ENCODE measurements at places on chromosomes 6 and 20.

- peak; percentile 92 for DNase-seq
These were observed 12.4 kb upstream of the HMGA1 start for GRCh38 chr6:34223956-34224940.

DNA sequence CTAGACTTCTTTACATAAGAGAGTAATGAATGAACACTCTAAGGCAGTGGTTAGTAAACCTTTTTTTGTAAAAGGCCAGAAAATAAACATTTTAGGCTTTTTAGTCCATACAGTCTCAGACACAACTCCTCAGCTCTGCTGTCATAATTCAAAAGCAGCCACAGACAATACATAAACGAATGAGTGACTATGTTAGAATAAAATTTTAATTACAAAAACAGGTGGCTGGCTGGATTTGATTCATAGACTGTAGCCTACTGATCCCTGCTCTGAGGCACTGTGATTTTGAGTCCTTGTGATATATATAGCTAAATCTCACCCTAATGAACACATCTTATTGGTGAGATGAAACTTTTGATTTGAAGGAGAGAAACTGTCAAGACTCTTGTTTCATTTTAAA lies 155.1 kb downstream of the AIG1 start:
- no peak for DNase-seq

DNA sequence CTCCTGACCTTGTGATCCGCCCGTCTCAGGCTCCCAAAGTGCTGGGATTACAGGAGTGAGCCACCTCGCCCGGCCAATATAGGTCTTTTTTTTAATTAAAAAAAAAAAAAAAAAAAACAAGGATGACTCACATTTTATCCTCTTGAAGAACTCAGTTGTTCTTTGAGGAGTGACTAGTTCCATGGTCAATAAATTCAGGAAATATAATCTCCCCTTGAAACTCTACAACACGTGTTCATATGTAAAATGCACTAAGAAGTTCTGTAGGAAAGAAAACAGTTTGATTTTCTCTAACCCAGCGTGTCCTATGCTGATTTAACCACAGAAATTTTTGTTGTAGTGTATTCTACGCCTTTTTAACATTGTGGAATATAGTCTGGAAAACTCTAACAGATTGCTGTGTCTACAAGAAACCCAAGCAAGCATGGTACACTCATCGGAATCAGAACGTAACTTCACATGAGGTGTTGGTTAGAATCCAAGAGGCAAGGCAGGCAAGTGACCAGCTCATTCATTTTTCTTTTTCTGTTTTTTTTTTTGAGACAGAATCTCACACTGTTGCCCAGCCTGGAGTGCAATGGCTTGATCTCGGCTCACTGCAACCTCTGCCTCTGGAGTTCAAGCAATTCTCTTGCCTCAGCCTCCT lies 79.0 kb upstream of the ZNF217 start:
- DNase-seq = no peak

DNA sequence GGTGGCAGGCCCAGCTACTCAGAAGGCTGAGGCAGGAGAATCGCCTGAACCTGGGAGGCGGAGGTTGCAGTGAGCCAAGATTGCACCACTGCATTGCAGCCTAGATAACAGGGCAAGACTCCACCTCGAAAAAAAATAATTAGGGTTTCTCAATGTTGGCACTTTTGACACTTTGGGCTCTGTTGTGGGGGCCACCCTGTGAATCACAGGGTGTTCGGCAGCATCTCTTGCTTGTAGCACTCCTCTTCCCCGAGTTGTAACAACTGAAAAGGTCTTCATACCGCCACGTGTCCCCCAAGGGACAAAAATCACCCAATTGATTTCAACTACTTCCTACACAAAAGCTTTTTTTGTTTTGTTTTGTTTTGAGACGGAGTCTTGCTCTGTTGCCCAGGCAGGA lies 53.2 kb upstream of the NFATC2 start:
- no peak for DNase-seq

DNA sequence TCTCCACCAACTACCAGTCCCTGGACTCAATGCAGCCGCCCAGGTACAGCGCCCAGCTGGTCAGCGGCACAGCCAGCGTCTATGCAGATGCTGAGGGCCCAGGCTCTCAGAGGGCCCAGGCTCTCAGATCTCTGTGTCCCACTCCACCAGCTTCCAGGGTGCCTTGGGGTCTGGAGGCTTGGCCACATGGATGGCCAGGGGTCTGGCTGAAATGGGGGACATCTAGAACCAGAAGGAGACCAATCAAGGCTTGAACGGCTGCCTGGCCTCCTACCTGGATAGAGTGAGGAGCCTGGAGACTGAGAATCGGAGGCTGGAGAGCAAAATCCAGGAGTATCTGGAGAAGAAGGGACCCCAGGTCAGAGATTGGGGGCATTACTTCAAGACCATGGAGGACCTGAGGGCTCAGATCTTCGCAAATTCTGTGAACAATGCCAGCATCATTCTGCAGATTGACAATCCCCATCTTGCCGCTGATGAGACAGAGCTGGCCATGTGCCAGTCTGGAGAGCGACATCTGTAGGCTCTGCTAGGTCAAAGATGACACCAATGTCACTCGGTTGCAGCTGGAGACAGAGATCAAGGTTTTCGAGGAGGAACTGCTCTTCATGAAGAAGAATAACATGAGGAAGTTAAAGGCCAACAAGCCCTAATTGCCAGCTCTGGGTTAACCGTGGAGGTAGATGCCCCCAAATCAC lies 44.1 kb upstream of the GRM4 start:
- no peak for DNase-seq

GRCh38 chr20:53869466-53870258 lies 200.7 kb downstream of the BCAS1 start:
- peak; percentile 83 for DNase-seq

GRCh38 chr20:433300-433975 lies 25.3 kb downstream of the RBCK1 start:
- DNase-seq = no peak

- no peak for DNase-seq
These were observed 7.5 kb upstream of the GLP1R start for GRCh38 chr6:39041072-39041471.

GRCh38 chr6:149278997-149279396 lies 38.5 kb upstream of the TAB2 start:
- no peak for DNase-seq

DNA sequence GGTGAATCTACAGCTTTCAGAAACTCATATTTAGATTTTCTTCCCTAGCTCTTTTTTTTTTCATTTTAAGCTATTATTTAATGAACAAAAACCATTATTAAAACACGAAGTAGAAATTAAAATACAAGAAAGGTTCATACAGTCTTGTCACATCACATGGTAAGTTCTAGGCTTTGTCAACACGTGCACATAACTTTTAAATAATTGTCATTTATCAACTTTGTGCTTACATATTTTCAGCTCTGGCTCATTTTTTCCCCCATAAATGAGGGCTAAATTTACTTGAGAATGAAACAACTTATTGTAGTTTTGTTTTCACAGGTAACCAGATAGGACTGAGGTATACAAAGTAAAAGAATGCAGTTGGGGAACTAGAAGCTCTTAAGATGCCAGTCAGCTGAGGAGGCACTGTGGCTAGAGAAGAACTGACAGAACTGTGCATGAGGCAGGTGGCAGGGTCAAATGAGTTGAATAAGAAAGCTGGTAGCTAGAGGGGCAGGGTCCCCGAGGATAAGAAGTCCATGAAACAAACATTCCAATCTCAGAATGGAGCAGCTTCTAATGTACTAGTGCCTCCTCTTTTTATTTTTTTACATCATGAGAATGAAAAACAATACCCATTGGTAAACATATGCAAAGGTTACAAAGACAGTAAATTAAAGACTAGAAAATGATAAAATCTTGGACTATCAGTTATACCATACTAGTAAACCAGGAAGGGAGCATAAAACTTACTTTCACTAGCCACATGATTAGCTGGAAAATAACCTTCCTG lies 141.5 kb downstream of the MYB start:
- no peak for DNase-seq

DNA sequence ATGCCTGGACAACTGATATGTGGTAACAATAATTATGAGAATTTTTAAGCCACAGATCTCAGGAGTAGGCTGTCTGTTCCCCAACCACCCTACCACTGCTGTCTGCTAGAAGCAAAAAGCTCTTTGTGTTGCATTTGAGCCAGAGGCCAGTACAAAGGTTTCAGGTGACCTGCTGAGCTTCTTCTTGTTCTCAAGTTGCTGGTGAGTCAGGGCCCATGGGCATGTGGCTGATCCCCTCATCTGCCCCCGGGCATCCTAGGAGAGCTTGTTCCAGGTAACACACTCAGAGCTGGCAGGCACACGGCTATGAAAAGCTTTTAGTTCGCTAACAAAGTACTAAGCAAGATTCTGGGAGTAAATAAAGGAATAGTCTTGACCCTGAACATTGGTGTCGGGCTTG lies 285.3 kb downstream of the CDC5L start:
- DNase-seq = no peak

DNA sequence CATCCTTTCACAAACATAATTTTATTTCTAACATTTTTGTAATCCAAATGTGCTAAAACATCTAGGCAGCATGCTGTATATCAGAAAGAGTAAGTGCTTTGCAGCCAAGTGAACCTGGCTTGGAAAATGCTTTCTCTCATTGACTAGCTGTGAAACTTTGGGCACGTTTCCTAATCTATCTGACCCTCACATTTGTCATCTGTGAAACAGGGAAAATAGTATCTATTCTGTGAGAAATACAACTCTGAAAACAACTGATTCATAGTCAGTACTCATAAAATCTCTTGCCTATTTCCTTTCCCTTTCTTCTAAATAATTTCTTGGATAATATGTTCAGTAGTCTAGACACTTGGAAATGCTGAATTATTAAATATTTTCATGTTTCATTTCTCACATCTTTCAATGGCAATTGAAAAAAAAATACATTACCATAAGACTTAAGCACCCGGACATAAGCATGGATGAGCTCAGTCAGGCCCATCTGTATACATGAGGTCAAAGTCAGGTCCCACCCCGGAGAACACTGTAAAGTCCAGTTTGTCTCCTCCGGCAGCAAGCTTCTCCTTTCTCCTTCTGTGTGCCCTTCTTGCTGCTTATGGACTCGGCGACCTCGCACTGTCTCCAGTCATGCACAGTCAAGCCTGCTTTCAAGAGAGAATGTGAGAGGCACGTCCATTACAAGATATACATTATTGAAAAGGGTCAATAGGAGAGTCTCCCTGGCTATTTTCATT lies 455.0 kb upstream of the SOX4 start:
- peak; percentile 61 for DNase-seq

- DNase-seq = no peak
These were observed 306.4 kb upstream of the RNF217 start for GRCh38 chr6:124655866-124656265.

GRCh38 chr20:33791959-33792597 lies 19.1 kb upstream of the CHMP4B start:
- DNase-seq = peak; percentile 52

GRCh38 chr20:16459019-16459700 lies 114.1 kb downstream of the KIF16B start:
- DNase-seq = peak; percentile 88

DNA sequence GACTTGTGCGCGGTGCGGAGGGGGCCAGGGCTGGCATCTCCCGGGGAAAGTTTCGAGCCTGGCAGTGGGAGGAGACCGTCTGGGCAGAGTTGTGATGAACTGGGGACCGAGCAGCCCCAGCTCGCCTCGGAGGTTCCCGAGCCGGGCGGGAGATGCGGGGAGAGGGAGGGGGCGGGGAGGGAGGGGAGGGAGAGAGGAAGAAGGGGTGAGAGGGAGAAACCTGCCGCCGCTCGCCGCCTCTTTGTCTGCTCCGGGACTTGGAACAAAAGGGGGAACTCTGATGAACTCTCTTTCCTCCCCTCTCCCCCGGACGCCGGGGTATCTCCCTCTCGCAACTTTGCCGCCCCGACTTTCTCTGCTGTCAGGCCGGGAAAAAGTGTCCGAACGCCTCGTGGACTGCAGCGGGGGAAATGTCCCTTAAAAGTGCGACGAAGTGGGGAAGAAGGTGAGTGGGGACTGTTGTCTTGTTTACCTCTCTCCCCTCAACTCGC lies 72.7 kb downstream of the SOX4 start:
- peak; percentile 4 for DNase-seq

GRCh38 chr20:61805365-61805764 lies 260.3 kb downstream of the TAF4 start:
- DNase-seq = no peak

- DNase-seq = no peak
These were observed 49.8 kb upstream of the TTPAL start for GRCh38 chr20:44425923-44426322.

GRCh38 chr6:108714101-108714765 lies 134.0 kb upstream of the ARMC2 start:
- peak; percentile 93 for DNase-seq

- DNase-seq = peak; percentile 25
These were observed 21.2 kb downstream of the NEDD9 start for GRCh38 chr6:11211254-11211653.

- peak; percentile 57 for DNase-seq
These were observed 184.5 kb upstream of the TCF21 start for GRCh38 chr6:133704371-133704770.

- no peak for DNase-seq
These were observed 51.4 kb downstream of the SRC start for GRCh38 chr20:37397076-37397953.

GRCh38 chr6:33241968-33242367 lies 29.7 kb downstream of the VPS52 start:
- no peak for DNase-seq
